ENCODE measurements at places on chromosomes 13 and 19.

- DNase-seq, result no peak
Measured at GRCh38 chr19:18793144-18794028, 2.3 kb upstream of the COMP start.

- DNase-seq, result no peak
Measured at GRCh38 chr13:34913040-34913439, 29.0 kb upstream of the NBEA start.

GRCh38 chr13:33207615-33207961 is 78.0 kb downstream of the STARD13 start:
- no peak for DNase-seq

DNA sequence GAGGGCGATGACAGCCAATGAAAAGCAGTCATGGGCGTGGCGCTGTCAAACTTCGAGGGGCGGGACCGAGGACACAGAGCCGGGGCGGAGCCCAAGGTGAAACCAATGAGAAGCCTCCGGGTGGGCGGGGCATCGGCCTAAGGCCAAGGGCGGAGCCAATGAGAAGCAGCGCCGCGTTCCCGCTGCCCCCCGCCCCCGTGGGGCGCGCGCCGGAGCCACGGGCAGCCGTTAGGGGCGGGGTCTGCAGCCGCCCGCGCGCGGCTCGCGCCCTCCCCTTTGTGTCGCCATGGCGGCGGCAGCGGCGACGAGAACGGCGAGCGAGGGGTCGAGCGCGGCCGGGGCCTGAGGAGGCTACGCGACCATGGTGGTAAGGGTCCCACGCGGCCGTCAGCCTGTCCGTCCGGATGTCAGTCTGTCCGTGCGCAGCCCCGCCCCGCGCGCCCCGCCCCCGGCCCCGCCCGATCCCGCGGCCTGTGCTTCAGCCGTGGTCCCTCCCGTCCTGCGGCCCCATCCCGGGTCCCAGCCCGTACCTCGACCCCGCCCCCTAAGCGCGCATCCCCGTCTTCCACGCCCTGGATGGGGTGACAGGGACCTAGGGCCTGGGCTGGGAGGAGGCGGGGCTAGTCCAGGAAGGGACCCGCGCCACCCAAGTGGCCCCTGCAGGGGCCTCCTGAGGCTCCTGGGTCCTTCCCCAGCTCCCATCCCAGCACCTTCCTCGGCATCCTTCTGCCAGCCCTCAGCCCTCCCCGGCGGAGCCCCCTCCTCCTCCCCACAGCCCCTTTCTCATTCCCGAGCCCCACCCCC is at the start of gene ARHGAP33:
TSS of gene ARHGAP33 (plus strand) at position 267 of the 804 bp plus-strand sequence. CDS start at position 362, 95 bp downstream.
- peak; percentile 98 for DNase-seq

DNA sequence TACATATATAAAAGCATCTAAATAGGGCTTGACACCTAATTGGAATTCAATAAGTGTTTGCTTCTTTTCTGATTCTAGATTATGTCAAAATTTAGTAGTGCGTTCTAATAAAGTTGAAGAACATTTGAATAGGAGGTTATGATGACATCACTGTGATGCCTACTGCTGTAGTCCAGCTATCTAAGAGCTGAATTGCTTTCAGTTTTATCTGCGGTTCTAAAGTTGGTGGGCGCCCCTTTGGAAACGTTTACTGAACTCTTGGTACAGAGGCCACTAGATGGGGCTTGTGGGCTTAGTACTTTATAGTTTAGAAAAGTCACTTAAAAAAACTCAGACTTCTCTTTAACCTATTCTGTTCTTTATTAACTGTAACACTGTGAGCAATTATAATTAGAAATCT is 776.9 kb downstream of the GPC5 start:
- DNase-seq, result no peak

DNA sequence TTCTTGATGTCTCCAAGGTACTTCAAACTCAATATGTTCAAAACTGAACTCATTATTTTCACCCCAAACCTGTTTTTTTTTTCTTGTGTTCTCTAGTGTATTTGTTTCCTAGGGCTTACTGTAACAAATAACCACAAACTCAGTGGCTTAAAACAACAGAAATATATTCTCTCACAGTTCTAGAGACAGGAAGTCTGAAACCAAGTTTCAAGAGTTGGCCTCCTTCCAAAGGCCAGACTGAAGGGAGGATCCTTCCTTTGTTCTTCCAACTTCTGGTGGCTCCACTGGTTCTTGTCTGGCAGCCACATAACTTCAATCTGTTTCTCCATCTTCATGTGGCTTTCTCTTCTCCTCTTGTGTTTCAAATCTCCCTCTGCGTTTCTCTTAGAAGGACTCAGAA is 62.0 kb upstream of the PDCD5 start:
- DNase-seq, result no peak
